ENCODE measurements at places on chromosomes 11 and 22.

DNA sequence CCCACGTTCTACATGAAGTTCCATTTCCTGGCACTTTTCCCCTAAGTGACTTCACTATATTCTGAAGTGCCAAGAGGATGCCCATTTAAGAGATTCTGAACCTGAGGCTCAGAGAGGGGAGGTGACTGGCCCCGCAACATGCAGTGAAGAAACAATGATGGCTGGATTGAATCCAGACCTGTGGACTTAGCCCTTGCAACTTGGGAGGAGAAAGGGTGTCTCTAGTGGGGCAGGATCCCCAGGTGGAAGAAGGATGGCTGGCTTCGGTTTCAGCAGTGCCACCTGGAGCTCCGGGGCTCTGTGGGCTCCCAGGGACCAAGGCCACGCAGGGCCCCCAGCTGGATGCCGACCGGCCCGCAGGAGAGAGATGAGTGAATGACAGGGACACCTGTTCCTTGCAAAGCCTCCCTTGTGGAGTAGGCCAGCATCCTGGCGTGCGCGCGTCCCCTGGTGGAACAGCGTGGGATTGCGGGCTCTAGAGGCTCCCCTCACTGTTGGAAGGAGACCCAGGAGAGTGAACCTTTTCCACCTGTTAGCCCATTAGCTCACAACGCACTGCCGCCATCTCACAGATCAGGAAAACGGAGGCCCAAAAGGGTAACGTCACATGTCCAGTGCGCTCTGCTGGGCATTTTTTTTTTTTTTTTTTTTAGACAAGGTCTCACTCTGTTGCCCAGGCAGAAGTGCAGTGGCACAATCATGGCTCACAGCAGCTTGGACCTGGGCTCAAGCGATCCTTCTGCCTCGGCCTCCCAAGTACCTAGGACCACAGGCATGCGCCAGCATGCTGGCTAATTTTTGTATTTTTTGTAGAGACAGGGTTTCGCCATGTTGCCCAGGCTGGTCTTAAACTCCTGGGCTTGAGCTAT, 104.7 kb downstream of the KIAA1671 start:
- DNase-seq, result peak; percentile 78

DNA sequence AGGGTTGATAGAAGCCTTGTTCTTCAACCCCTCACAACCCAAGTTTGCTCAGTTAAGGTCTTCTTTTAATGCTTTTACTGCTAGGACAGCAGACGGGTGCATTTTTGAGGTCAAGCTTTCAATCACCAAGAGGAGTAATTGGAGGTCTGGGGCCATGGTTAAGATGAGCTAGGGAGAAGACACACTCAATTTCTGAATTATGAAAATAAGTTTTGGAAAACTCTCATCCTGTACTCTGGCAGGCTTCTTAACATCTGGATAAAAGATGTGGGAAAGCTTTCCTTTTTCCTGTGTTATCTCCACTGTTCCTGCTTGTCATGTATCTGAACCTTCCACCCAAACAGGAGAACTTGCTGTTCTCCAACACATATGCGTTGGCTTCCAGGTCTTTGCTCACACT, 9.7 kb downstream of the ABTB2 start:
- no peak for DNase-seq

DNA sequence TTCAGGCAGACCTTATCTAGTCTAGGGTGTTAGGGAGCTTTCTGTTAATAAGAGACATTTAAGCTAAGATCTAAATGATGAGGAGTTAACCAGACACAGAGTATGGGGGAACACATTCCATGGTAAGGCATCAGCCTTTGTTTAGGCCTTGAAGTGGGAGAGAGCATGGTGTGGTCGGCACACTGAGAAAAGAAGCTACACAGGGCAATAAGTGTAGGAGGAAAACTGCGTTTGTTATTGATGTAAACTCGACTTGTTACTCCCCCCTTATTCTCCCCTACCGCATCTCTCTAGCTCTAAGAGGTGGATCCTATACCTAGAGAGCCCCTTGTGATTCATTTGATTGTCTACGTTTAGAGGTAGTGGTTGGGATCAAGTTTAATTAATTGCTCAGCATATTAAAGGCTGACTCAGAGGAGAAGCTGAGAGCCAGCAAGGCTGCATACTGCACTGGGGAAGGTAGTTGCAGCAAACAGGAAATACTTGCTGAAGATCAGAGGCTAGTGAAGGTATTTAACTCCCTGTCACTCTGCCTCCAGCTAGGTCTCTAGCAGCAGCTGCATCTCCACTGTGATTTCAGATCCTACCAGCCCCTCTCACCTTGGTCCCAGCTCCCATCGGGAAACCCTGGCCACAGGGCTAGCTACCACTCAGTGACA, 86.8 kb upstream of the TEAD1 start:
- no peak for DNase-seq

GRCh38 chr11:87306262-87306851, 268.6 kb downstream of the TMEM135 start:
- no peak for DNase-seq

GRCh38 chr11:89327885-89328284, 150.2 kb downstream of the TYR start:
- DNase-seq, result no peak

DNA sequence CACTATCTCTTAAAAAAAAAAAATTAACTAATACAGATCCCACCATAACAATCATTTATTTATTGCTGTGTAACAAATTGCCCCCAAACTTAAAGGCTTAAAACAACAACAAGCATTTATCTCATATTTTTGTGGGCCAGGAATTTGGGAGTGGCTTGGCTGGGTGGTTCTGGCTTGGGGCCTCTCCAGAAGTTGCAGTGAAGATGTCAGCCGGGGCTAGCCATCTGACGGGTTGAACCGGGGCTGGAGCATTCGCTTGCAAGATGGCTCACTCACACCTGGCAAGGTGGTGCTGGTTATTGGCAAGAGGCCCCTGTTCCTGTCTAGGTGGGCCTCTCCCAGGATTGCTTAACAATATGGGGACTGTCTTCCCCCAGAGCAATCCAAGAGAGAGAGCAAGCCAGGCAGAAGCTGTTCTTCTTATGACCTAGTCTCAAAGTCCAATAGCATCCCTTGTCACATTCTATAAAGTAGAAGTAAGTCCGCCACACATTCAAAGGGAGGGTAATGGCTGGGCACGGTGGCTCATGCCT, 29.5 kb downstream of the ACO2 start:
- DNase-seq, result no peak

GRCh38 chr11:56750190-56750589, 1.7 kb upstream of the OR9G4 start:
- no peak for DNase-seq

GRCh38 chr11:78465169-78465942, 47.7 kb upstream of the GAB2 start:
- peak; percentile 83 for DNase-seq

DNA sequence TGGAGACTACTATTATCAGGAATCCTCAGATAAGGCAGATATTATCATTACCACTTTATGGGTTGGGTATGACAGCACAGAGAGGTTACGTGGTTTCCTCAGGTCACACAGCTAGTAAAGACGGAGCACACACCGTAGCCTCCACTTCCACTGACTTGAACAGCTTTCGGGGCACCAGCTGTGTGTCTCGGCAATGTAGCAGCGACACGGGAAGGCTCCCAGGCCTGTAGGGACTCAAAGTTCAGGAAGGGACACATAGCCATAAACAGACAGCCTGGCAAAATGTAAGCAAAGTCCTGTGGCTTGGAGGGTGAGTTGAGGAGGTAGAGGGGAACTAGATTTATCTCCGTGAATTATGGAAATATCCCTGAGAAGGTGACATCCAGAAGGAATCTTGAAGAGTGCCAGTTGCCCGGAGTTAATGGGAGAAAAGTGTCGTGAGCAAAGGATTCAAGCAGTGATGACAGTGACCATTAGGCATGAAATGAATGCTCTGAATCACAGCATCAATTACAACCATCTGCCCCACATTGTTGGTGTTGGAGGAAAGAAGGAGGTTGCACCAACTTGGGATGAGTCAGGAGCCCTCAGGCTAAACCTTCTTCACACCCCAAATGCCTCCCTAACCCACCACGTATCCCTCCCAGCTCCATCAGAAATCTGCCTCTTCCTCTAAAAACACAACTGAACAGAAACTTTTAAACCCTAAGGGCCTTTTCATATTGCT, 106.7 kb upstream of the ASPHD2 start:
- no peak for DNase-seq

DNA sequence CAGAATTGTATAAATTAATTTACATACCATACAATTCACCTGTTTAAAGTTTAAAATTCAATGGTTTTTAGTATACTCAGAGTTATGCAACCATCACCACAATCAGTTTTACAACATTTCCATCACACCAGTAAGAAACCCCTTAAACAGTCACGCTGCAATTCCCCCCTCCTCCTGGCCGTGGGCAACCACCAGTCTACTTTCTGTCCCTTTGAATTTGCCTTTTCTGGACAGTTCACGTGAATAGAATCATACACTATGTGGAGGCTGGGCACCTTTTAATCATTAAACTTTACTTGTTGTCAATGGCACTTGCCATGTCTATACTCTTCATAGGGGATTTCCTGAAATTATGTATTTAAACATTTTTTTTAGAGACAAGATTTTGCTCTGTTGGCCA, 20.1 kb upstream of the SWAP70 start:
- no peak for DNase-seq

DNA sequence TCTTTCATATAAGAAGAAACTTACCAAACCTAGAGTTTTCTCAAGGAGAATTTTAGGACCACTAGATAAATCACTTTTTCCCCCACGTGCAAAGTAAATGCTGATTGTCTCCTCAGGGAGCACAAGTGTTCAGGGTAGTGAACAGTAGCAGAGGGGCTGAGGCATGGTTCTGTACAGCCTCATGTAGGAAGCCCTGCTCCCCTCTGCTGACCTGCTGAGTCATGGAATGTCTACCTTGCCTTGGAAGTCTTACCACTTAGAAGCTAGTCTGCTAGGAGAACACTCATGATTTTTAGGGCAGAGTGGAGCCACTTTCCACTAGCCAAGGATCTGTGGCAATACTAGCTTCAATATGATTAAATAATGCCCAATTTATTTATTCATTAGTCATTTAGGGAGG, 2120.6 kb upstream of the RAG2 start:
- no peak for DNase-seq

DNA sequence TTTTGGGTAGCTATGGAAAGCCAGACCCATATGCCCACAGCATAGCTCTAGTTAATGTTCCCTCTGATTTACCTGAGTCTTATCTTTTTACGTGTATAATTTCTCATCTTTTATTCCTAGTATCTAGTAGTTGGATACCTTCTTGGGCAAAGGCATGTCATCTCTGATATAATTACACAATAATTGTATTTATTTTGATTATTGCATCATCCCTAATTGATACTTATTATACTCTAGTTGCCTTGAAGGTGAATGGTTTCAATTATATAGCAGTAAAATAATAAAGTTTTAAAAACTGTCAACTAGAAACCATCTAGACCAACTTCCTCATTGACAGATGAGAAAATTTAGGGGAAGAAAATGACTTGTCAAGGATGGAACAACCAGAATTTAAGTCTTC, 347.3 kb downstream of the SOX6 start:
- no peak for DNase-seq

- DNase-seq, result no peak
These were observed 10.2 kb upstream of the CD82 start for GRCh38 chr11:44555031-44555800.

- no peak for DNase-seq
These were observed 9.4 kb downstream of the SYTL2 start for GRCh38 chr11:85801527-85801926.

- DNase-seq, result no peak
These were observed 108.9 kb downstream of the SGSM3 start for GRCh38 chr22:40479126-40479800.
